D721Med (cell line): ENCODE measurements at places on chromosomes 1 and 21.

DNA sequence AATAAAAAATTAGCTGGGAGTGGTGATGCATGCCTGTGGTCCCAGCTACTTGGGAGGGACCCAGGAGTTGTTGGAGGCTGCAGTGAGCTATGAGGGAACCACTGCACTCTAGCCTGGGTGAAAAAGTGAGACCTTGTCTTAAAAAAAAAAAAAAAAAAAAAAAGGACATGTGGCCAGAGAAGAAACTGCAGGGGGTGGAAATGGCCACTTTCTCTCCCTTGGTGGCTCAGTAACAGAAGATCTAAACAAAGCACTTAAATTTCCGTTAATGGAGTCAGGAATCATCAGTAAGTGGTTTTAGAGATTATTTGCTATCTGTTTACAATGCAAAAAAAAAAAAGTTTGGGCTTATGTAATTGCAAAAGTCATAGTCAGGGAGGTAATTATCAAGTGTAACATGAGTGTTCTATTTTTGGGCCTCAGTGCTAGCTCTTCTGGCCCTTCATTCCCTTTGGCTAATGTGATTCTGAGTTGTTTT lies 19.3 kb upstream of the OPRD1 start:
- no peak for DNase-seq

- DNase-seq: no peak
Measured at GRCh38 chr1:21912038-21912758, 24.9 kb downstream of the HSPG2 start.

- no peak for DNase-seq
Measured at GRCh38 chr1:67791686-67792085, 41.6 kb downstream of the GNG12 start.

GRCh38 chr1:100793659-100794058 lies 74.1 kb downstream of the VCAM1 start:
- DNase-seq: no peak

DNA sequence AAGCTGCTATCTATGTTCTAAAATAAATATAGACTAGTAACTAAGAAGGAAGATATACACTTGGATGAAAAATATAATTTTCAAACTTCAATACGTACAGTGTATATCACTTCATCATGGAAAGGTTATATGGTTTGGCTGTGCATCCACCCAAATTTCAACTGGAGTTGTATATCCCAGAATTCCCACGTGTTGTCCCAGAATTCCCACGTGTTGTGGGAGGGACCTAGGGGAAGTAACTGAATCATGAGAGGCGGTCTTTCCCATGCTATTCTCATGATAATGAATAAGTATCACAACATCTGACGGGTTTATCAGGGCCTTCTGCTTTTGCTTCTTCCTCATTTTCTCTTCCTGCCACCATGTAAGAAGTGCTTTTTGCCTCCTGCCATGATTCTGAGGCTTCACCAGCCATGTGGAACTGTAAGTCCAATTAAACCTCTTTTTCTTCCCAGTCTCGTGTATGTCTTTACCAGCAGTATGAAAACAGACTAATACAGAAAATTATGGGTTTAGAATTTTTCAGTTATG lies 10.7 kb downstream of the NEGR1 start:
- DNase-seq: no peak

DNA sequence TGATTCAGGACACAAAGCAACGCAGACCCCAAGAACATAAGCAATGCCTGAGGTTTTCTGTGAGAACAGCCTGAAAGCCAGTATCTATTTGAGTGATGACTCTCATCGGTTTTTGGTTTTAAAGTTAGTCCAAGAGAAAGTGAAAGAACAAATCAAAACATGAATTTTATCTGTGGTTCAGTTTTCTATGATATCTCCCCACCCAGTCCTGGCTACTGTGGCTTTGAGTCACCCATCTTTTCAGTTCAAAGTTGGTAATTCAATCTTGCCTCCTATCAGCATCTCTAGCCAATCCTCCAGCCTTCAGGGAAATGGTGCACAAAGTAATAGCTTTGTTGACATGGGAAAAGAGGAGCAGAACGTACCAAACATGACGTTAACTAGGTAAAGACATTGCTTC lies 40.5 kb upstream of the KRTAP19-8 start:
- no peak for DNase-seq

DNA sequence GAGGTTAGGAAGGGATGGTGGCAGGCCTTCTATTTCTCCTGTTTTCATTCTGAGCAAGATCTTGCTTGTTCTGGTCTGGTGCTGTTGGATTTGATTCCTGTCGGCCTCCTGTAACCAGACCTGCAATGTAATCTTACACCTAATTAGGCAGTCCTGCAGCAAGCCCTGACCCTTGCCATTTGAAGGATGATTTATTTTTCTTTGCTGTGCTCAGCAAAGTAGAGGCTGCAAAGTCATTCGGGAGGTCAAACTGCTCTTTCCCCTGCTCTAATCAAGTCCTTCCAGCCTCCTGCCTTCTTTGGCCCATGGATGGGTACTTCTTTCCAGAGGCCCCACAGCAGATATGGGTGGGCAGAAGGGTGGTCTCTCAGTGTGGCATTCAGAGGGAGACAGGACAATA lies 417.7 kb upstream of the USP24 start:
- no peak for DNase-seq

GRCh38 chr1:212466898-212467650 lies 34.4 kb downstream of the NENF start:
- DNase-seq: no peak

DNA sequence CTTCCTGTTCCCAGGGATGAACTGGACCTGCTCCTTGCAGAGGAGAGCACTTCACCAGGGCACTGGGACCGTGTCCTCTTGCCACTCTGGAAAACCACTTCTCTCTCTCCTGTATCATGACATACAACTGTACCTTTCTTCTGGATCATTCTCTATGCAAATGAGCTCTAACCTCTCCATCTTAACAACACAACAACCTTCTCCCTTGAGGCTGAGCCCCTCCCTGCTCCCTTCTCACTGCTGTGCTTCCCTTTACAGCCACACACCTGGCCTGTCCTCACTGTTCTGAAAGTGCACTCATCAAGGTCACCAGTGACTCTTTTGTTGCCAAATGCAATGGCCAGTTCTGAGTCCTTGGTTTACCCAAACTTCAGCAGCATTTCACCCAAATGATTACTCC lies 54.5 kb upstream of the MRPS6 start:
- no peak for DNase-seq

GRCh38 chr1:35706846-35707600 lies 11.7 kb downstream of the C1orf216 start:
- DNase-seq: no peak

DNA sequence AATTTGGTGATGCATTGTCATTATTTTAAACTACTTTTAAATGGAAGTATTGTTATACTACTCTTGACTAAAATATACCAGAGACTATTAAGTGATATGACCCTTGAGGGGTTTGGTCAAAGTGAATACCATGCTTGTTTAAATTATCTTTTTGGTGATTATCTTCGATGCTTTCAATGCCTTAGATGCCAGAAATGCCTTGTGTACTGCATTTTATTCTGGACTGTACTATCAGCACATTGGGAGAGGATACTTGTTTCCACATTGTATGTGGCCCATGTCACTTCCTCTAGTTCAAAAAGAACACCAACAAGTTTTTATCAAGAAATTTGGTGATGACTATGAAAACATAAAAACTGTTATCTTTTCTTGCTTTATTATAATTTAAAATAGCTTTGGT lies 16.3 kb downstream of the MAP3K7CL start:
- no peak for DNase-seq

DNA sequence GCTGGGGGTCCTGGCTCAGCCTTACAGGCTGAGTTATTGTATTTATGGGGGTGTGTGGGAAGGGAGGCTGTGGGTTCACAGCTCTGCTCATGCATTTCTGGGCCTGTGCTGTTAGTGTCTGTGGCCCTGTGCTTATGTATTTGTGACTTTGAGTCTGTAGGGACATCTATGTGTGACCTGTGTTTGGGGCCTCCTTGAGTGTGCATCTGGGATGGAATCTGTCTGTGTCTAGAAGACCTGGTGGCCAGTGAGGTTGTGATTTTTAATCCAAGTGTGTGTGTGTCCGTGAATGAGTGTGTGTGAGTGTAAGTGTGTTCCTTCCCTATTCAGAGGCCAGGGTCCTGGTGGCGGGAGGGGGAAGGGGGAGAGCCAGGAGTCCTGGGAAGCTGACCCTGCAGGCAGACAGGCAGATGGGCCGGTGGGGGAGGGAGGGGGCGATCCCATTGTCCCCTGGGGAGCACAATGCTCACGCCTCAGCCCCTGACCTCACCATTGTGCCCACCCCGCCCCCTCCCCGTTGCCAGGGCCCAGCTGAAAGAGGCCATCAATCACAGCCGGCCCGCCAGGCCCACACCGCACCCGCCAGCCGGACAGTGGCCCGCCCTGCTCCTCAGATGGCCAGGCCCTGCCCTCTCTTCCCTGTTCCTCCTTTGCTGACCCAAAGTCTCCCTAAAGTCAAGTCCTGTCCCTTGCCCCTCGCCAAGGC lies 19.6 kb downstream of the SLC27A3 start:
- DNase-seq: no peak

DNA sequence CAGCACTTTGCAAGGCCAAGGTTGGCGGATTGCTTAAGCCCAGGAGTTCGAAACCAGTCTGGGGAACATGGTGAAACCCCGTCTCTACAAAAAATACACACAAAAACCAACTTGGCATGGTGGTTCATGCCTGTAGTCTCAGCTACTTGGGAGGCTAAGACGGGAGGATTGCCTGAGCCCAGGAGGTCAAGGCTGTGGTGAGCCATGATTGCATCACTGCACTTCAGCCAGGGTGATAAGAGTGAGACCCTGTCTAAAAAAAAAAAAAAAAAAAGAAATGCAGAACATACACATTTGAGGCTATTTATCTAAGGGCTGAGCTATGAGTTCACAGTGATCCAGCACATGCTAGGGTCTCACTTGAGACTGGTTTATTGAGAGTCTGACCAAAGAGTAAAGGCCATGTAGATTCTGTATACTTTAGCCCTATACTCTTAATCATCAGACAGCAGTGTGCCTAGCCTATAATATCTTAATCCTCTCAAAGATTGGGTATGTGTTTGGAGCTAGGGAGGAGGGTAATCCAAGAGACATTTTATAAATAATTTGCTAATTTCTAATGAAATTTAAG lies 23.9 kb downstream of the RNF2 start:
- peak; percentile 34 for DNase-seq

DNA sequence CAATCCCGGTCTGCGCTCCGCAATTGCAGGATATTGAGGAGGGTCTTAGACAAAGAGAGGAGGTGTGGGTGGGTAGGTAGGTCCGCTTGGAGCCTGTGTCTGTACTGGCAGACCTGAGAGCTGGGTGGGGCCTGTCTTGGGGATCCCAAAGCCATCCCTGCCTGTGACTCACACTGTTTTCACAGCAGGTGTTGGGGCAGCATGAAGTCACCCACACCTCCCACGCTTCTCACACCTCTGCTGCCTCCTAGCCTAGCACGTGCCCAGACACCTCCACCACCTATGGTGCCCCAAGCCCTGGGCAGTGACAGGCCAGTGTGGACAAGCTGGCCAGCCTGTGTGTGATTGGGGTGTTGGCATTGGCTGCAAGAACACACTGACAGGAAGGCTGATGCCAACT lies 65.7 kb upstream of the ECE1 start:
- DNase-seq: no peak

- peak; percentile 71 for DNase-seq
Measured at GRCh38 chr1:31798433-31799195, 17.2 kb downstream of the SPOCD1 start.

DNA sequence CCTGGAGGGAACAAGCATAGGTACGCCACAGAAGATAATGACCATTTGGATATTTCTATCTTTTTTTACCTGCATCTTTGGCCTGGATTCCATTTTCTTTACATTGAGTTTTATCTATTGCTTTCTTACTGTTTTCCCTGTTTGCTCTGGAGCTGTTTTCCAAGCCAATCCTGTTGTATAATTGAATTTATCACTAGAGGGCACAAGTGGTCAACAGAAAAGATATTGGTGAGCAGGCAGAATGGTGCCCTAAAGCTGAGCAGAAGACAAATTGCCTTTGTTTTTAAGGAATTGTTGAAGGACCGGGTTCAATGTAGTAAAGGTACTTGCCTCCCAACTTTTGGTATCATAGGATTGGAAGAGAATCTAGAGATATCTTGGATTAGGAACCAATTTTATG lies 152.8 kb downstream of the PPP1R12B start:
- DNase-seq: no peak

DNA sequence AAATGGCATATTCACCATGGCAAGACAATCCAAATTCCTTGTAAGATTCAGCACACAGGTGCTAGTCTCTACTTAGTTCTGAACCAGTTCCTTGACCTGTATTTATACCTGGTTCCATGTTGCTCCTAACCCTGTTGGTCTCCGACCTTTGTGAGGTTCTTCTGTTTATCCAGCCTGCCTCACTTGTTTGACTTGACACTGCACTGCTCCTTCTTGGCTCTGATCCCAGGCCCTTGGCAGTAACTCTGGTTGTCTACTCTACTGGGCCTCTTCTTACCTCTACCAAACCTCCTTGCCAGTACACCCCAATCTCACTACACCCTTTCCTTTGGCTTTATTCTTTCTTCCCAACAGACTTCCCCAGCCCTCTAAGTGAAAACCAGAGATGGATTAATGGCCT lies 419.4 kb upstream of the USP24 start:
- DNase-seq: no peak
